ENCODE measurements at places on chromosomes 16 and 17.

DNA sequence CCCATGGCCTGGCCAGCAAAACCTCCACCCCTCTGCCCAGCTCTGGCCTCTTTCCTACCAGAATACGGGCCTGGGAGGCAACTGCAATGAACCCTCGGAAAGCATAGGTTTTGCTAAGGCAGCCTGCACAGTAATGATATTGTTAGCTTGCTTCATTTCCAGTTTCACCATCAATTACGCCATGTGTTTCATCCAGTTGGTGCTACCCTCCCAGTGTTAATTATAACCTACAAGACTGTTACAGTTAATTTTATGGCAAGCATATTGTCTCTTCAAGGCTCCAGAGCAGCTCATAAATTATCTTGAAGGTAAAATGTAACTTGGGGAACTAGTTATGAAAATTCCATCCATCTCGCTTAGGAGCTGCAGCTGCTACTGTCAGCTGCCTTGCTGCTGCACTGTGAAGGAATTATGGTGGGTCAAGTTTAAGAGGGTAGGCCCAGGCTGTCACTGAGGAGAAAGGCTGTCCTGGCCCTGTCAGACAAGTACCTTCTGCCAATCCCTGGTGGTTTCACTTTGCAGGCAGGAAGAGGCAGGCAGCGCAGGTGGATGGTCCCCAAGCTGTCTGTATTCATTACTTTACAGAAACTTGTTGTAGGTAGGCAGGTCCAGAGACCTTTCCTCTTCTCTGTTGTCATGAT lies 242.9 kb downstream of the FTO start:
- no peak for DNase-seq

DNA sequence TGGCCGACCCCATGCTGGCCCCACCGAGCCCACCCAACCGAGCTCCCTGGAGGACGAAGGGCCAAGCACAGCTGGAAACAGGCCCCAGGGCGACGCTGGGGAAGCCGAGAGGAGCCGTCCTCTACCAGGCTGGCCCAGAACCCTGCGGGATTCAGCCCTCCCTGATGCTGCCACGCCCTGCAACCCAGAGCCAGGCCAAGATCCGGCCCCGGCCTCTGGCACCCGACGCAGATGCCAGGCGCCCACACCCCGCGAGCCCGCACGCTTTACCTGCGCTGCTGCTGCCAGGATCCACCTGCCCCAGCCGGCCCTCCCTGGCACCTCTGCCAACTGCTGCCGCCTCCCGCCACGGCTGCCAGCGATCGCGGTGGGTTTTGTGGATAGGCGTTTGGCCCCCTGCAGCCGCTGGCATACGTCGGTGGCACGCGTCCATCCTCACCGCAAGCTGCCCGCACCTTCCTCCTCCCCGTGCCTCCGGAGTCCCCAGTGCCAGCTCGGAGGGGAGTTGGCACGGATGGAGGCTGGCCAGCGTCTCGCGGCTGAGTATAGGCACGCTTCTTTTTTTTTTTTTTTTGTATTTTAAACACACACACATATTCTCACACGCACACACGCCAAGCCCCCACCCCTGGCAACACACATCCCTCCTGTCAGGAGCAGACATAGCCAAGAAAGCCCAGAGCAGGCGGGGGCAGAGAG lies 41.3 kb upstream of the ACSF3 start:
- no peak for DNase-seq

- DNase-seq, result no peak
Measured at GRCh38 chr17:4407216-4407615, 26.5 kb upstream of the SPNS3 start.

- DNase-seq, result no peak
Measured at GRCh38 chr16:23286131-23286532, 16.0 kb upstream of the SCNN1B start.

DNA sequence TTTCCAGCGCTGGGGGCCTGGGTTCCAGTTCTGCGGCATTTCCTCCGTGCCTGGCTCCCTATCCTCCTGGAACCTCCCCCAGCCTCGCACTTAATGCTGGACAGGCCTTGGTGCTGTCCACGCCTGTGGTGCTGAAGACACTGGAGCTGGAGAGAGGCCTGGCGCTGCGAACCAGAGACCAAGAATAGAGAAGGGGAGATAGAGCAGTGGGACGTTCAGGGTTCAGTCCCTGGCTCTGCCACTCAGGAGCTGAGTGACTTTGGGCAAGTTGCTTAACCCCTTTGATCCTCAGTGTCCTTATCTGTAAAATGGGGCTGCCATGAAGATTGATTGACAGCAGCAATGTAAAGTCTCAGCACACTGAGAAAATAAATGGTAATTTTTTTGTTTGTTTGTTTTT lies 11.9 kb downstream of the SBK1 start:
- no peak for DNase-seq

GRCh38 chr17:1759529-1759928 lies 2.3 kb upstream of the SERPINF1 start:
- no peak for DNase-seq

- no peak for DNase-seq
Measured at GRCh38 chr16:46873201-46873600, 11.0 kb upstream of the GPT2 start.

GRCh38 chr17:80819422-80820164 lies 172.0 kb upstream of the CHMP6 start:
- no peak for DNase-seq

DNA sequence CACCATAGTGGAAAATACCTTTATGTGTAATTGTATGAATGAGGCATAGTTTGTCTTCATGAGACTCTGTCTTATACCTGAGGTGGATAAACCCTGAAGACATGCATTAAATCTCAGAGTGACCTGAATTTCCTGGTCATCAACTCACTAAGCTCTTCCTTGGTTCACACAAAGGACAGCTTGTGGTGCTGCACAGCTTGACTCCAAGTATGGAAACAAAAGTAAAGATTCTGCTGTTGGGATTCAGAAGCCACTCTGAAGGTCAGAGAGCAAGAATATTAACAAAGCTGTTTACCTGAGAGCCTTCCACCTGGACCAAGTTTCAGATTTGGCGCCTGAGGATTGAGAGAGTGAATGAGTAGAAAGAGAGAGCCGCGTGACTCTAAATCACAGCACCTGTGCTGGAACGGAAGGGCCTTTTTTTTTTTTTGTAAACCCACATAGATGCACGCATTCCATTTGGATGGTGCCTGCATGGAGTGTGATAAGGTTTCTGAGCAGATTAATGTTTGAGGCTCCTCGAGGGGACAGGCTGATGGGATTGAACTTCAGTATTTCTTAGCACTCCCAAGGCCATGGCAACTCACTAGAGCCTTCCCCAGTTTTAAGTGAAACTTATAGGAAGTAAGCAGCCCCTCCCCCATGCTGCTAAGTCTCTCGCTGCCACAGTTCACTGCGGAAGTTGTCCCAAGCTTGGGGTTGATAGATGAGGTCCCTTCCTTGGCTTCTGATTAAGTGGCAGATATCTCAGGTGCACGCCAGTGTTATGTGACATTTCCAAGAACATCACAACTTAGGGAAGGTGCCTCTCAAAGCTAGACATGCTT lies 28.7 kb downstream of the CALB2 start:
- DNase-seq, result no peak

- DNase-seq, result no peak
Measured at GRCh38 chr17:44602970-44603369, 45.7 kb downstream of the FZD2 start.

GRCh38 chr16:11109566-11109965 lies 146.4 kb downstream of the SOCS1 start:
- DNase-seq, result no peak

DNA sequence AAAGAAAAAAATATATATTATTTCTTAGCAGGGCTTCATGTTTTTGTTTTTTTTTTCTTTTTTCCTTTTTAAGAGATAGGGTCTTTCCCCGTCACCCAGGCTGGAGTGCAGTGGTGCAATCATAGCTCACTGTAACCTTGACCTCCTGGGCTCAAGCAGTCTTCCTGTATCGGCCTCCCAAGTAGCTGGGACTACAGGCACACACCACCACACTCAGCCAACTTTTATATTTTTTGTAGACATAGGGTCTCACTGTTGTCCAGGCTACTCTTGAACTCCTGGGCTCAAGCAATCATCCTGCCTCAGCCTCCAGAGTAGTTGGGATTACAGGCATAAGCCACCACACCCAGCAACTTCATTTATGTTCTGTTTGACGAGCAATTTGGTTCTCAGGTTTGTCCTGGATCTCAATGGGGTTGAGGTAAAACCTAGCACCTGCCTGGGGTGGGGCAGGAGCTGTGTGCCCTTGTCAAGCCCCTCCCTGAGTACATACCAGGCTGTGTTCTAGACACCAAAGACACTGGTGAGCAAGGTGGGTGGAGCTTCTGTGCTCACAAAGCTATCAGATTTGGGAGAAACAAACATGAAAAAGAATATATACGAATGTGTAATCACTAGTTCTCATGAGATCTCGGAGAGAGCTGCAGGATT lies 19.2 kb downstream of the GPT2 start:
- no peak for DNase-seq

GRCh38 chr17:67549820-67550219 lies 167.9 kb upstream of the NOL11 start:
- DNase-seq, result no peak

GRCh38 chr16:68655806-68656205 lies 10.7 kb downstream of the CDH3 start:
- DNase-seq, result no peak

- no peak for DNase-seq
Measured at GRCh38 chr17:11889266-11889665, 108.0 kb downstream of the ZNF18 start.

DNA sequence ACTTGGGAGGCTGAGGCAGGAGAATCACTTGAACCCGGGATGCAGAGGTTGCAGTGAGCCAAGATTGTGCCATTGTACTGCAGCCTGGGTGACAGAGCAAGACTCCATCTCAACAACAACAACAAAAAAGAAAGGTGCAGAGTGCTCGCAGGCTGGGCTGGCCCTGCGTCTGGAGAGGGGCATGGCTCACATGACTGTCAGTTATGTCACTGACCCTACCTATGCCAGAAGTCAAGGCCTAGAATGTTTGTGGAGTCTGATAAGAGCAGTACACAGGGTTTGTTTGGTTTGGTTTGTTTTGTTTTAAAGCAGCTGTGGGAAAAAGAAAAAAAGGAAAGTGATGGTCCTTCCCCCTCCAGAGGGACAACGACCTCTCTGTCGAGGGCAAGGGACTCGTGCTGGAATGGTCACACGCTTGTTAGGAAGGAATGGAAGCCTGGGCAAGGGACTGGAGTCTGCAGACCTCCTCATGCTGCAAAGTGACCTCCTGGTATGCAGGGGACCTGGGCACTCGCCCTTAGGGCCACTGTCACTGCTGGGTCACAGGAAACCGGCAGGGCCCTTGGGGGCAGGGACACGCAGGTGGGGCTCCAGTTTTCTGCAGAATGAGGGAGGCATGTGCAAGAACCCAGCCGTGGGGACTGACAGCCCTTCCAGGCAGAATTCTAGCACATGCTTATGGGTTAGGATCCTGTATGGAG lies 10.1 kb upstream of the OSGIN1 start:
- DNase-seq, result no peak

DNA sequence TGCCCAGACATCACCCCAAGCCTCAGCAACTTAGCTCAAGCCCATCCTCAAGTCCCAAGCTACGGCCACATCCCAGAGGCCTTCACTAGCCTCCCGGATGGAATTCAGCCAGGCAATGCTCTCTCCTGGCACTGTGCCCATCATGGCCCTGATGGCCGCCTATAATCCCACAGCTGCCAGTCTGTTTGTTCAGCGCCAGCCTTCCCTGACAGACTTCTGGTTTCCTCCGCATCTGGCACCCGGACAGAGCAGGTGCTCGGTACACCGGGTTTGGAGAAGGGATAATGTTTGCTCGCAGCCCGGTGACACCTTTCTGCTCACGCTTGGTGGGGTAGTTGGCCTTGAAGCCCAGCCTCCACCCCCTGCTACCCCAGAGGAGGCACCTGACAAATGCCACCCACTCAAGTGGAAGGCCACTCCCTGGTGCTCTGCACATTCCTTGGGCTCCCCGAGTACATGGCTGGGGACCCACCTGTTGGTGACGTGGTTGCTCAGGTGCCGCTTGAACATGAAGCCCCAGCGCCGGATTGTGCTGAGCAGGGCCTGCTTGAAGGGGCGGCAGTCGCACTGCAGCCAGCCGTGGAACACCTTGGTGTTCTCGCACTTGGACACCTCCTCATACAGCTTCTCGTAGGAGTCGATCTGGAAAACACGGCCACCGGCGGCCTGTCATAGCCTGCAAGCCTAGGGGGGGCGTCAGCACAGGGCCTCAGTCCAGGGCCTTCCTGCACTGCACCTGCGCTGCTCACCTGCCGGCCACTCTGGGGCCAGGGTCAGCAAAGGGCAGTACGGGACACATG lies 47.1 kb downstream of the DNAH17 start:
- DNase-seq, result peak; percentile 7

- DNase-seq, result no peak
Measured at GRCh38 chr17:60586288-60586974, 13.6 kb upstream of the PPM1D start.

DNA sequence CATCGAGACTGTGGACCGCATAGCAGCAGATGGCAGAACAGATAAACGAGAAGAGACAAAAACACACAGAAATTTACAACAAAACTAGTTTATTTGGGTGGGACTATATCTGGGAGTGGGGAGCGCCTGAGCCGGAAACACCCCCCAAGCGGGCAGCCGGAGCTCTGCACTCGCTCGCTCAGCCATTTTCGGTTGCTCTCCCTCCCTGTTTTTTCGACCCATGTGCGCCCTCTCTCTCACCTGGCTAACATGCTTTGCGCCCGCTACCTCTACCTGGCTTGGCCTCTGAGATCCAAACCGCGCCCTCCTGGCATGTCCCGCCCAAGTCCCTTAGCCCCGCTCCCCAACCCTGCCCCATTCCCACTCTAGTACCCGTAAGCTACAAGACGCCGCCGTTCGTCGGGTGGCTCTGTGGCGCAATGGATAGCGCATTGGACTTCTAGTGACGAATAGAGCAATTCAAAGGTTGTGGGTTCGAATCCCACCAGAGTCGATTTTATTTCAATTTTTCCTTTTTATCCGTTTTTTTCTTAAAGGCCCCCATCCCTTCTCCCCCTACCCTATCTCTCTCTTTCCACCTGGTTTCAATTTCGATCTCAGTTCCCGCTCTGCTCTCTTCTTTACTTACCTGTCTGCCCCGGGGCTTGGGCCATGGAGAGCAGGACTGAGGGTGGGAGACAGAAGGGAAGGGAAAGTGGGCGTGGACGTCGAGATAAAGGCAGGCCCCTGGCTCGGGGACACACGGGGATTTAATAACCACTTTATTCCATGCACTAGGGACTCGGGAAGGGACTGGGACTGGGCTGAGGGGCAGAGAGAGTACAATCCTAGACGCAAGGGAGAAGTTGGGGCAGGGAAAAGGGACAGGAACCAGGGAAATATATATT lies 2.4 kb upstream of the ALOXE3 start:
- peak; percentile 62 for DNase-seq

GRCh38 chr16:56852401-56852730 lies 12.6 kb upstream of the SLC12A3 start:
- no peak for DNase-seq
